Stimulated activated CD8-positive, alpha-beta memory T cell treated with anti-CD3 and anti-CD28 coated beads, Interleukin-15, amount 100 ng/mL, for 48 hours (primary cell): ENCODE measurements at places on chromosomes 2 and 18.

DNA sequence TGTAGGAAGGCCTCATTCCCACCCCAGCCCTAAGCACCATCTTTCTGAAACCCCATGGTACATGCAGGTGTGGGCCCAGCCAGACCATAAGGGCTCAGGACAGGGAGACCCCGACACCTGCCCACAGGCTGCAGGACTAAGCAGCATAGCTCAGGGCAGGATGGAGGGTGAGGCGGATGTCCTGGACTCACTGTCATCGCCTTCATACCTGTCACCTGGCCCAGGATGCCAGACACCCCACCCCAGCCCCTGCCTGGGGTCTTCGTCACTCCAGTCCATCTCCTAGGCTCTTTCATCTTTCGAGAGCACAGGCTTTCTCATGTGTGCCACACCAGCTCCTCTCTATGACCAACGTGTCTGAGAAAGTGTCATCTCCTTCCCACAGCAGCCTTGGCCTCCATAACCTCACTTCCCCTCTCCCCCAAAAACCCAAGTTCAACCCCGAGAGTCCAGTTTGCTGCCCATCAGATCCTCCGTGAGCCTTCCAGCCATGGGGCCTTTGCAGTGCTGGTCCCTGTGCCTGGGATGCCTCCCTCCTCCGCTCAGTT is 71.5 kb downstream of the EMX1 start:
- no peak for DNase-seq

- DNase-seq = no peak
Observed at GRCh38 chr18:70463085-70463484, 174.2 kb downstream of the SOCS6 start.

DNA sequence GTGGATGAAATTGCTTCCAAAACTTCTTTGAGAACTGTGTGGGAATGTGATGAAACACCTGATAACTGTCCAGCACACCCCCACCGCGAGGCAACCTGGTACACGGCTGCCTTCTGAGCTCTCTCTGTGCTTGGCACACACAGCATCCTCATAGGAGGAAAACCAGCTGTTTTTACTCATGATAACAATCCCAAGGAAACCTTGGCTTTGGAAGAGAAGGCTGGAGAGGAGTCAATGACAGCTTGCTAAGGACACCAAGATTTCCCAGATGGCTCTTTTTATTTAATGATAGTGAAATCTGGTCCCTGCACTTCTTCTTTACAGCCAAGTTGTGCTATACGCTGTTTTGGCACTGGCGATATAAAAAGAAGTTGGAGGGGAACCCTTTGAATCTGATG is 232.5 kb upstream of the FN1 start:
- no peak for DNase-seq

DNA sequence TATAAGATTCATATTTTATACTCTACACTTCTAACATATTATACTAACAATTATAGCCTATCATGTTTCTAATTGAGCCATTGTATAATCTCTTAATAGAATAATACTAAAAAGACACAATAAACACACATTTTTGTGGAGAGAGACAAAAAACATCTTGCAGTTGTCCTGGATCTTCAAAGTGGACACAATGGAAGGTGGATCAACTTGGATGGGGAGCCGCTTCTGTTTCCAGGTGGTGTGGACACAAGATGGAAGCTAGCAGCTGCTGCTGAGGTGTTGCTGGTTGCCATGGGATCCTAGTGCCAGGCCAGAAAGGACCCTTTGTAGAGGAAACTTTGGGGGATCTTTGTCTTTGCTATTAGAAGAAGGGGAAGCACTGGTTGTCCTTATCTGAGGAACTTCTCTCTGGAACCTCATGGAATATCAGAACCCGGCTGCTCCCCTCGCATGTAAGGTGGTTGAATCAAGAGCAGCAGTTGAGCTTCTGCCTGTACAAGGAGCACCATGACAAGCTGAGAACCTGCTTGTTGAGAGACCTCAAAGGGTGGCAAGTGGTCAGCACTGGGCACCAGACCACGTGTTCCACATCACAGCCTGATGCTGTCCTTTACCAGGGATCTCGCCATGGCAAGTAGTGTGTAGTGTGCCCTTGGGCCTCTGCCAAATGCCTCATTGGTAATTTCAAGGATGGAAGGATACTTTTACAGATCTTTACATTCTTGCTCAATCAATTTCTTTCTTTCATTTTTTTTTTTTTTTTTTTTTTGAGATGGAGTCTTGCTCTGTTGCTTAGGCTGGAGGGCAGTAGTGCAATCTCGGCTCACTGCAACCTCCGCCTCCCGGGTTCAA is 232.2 kb downstream of the MYCN start:
- DNase-seq = no peak

- no peak for DNase-seq
Observed at GRCh38 chr18:1751249-1751648, 820.1 kb downstream of the METTL4 start.

- no peak for DNase-seq
Observed at GRCh38 chr18:55287149-55287806, 300.7 kb downstream of the TCF4 start.

GRCh38 chr2:150076281-150076680 is 411.2 kb downstream of the RND3 start:
- no peak for DNase-seq

GRCh38 chr18:12003894-12004293 is 22.6 kb downstream of the IMPA2 start:
- DNase-seq = no peak

DNA sequence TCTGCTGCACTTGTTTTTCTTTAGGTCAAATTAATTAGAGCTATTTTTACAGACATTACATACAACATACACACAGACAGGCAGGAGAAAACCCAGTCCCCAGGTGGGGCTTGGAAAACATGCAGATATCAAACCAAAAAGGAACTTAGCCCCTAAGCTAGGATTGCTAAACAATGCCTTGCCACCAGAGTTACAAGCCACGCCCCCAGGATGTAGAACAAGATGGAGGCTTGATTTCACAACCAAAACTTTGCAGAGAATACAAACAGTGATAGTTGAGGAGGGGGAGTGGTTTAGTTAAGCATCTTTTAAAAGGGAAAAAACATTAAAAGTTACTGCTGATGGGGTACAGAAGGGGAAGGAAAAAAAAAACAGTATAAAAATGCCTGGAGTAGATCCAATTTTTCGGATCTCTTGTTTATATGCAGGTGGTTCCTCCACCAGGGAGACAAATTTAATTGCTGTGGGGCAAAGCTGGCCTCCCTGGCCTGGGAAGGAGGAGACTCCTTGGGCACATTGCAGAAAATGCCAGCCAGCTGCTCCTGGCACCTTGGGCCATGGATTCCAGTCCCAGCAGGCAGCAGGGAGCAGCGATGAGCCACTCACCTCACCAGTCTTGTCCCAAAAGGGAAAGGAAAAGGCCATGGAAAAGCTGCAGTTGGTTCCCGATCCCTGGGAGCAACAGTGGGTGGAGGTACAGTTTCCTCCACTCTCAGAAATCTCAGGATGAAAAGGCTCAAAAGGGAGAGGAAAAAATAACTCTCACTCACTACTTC is 348.4 kb upstream of the REG3G start:
- DNase-seq = no peak

DNA sequence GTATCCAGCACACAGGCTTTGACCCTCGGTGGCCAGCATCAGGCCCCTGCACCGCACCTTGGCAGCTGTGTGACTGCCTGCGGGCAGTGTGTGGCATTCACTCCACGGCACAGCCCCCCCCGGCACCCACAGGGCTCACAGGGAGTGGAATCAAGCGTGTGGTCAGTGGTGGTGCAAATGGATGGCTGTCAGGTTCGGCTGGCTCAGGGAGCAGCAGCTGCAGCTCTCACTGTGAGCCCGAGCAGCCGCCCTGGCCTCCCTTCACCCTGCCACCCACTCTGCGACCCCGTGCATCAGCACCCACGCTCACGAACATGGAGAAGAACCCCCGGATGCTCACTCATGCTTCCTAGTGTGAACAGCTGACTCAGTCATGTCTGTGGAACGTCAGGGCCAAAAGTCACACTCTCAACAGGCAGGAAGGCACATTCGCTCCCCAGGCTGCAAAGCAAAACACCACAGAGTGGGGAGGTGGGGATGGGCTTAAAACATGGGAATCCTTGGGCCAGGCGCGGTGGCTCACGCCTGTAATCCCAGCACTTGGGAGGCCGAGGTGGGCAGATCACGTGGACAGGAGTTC is 41.5 kb upstream of the GPC1 start:
- no peak for DNase-seq

GRCh38 chr2:158204741-158205165 is 103.1 kb downstream of the UPP2 start:
- DNase-seq = no peak

DNA sequence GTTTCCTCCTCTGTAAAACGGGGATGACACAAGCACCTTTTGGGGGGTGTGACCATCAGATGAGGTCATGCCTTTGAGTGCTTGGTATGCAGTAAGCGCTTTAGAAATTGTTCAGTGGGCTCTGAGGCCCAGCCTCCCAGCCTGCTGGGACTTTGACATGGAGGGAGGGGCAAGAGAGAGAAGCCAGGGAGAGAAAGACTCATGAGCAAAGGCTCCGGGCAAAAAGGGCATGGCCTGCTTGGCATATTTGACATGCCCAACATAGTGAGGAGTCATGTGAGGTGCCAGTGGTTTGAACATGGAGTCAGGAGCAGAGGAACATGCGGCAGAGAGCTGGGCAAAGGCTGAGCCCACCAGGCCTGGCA is 14.0 kb downstream of the TNS1 start:
- DNase-seq = no peak

GRCh38 chr18:7568426-7568825 is 1.3 kb downstream of the PTPRM start:
- DNase-seq = no peak

- DNase-seq = peak; percentile 49
Observed at GRCh38 chr2:169528271-169528701, 18.8 kb downstream of the KLHL41 start.

DNA sequence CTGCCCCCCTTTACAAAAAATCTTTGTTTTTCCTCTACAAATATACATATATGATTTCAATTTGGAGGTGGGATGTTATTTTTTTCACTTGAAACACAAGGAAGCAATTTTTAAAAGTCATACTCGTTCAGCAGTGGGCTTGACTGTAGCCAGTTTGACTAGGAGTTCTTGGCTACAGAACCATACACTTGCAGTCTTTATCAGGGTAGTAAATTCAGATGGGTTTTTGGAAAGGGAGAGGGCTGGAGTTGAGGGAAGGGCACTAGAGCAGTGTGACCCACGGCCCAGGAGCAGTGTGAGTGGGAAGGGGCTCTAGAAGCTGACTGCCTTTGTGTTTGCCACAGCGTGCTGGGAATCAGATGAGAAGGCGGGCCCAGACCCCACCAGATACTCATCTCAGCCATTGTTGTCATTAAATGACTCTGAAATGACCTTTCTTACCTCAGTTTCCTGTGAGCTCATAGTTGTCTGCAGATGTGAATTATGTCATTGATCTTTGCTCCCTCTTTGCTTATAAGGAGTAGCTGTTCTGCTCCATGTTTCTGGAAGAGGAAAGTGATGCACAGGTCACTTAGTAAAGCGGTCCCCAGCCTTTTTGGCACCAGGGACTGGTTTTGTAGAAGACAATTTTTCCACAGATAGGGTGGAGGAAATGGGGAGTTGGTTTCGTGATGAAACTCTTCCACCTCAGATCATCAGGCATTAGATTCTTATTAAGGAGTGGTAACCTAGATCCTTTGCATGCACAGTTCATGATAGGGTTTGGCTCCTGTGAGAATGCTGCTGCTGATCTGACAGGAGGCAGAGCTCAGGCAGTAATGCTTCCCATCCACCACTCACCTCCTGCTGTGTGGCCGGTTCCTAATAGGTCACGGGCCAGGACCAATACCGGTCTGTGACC is 116.8 kb downstream of the SPTBN1 start:
- DNase-seq = peak; percentile 61

- no peak for DNase-seq
Observed at GRCh38 chr2:62941413-62941812, 109.2 kb upstream of the OTX1 start.

GRCh38 chr18:5036523-5036922 is 160.5 kb downstream of the AKAIN1 start:
- DNase-seq = no peak

- DNase-seq = no peak
Observed at GRCh38 chr2:170488807-170489206, 226.3 kb upstream of the SP5 start.

DNA sequence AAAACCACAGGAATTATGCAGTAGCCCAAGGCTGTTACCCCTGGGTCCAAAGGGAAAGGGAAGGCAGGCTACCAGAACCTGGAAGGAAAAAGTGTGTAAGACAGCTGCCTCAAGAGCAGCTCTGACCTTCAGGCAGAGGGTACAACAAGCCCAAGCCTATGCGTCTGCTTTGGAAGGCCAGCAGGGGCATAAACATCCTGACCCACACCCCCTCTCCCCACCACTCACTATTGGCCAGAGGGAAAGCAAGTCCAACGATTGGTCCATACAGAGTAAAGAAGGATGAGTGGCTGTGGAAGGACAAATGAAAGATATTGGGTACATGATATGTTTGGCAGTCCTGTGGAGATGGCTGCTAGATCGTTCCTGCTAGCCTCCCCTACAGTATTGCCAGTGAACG is 227.6 kb upstream of the HNRNPA3 start:
- DNase-seq = no peak

DNA sequence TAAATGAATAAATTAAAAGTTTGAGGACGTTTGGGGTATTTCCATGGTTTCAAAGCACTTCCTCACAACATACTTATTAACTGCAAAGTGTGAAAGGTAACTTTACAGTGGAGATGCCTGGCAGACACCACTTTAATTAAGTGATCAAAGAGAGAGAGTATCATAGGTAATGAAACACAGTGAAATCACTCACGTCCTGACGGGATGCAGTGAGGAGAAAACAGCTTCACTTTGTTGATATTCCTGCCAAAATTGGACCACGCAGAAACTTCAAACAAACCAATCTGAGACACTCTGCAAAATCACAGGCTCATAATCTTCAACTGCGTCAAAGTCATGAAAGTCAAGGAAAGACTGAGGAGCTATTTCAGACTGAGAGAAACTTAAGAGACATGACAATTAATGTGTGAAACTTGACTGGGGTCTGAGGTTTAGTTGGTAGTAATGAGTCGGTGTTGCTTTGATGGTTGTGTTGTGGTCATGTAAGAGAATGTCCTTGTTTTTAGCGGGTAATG is 66.0 kb upstream of the ITGB6 start:
- DNase-seq = no peak

GRCh38 chr2:52343010-52343409 is 1311.1 kb upstream of the NRXN1 start:
- no peak for DNase-seq

- peak; percentile 60 for DNase-seq
Observed at GRCh38 chr2:227411320-227411989, 23.7 kb upstream of the SCYGR1 start.
